Neural progenitor cell (in vitro differentiated cells): ENCODE measurements at places on chromosomes 5 and 9.

- no peak for DNase-seq
Measured at GRCh38 chr9:14372437-14373335, 58.7 kb upstream of the NFIB start.

DNA sequence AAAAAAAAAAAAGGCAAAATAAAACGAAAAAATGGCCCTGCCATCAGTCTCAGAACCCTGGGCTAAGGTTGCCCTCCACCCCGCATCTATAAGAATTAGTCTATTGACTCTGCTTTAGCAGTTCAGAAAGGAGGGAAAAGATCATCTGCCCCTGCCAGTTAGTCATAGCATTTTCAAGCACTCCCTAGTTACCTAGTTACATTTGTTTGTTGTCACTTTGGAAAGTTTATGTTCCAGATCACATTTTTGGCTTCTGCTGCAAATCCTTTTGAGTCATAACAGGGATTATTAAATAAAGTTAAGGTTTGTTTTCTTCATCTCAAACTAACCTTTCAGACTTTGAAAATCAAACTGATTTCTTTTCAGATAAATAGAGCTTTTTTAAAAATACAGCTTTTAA lies 52.1 kb downstream of the AQP7 start:
- no peak for DNase-seq

DNA sequence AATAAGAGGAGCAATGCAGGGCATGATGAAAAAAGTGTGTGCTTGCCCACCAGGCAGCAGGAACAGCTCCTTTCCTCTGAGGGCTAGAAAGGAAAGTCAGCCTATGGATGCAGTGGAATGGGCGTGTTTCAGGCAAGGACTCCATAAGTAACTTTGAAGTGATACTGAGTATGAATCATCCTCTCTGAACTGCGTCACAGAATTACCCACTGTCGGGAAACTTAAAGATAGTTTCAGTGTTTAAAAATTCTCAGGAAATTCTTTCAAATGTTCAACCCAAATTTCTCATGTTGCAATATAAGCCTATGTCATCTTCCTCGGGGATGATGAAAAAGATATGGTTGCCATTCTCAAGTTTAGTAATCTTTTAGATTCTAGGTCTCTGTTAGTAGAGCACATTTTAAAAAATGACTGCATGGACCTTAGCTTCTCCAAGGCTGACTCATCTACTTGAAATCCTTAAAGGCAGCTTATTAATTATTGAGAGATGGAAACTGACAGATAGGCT lies 27.7 kb downstream of the PTCD2 start:
- no peak for DNase-seq

- DNase-seq, result no peak
Measured at GRCh38 chr5:56669534-56670483, 145.5 kb upstream of the MAP3K1 start.

- no peak for DNase-seq
Measured at GRCh38 chr5:107874795-107875194, 204.1 kb upstream of the EFNA5 start.
